Tibial artery (tissue), 4 donors: ENCODE measurements at places on chromosomes 5 and 9.

DNA sequence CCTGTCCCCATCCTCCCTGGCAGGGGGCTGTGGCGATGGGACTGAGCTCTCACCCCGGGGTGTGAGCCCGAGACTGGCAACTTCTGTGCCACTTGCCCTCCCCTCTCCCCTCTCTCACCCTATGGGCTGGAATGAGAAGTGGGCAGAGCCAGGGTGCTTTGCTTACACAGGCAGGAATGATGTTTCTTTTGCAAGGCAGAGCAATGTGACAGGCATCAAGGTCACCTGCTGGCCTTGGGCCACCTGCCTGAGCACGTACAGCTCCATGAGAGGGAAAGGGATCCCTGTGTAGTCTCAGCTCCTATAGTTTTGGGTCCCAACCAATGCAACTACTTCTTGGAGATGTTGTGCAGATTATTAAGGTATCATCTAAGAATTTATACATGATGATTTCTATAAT lies 252.8 kb upstream of the DAP start:
- no peak for DNase-seq

DNA sequence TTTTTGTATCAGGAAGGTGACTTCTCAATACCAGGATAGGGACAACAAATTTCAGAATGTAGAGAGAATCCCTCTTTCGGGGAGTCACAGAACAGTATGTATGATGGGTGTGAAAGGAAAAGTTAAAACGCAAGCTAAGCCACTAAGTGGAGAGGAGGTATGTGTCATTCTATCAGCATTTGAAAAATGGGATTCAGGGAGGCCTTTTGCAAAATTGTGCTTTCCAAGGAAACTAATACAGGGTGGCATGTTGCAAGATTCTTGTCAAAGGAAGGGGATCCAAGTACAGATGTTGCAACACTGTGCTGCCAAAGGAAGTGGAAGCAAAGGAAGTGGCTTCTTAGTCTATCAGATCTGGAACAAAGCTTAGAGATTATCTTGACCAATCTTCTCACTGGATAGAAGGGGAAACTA lies 12.6 kb upstream of the TNIP1 start:
- DNase-seq = peak; percentile 78

- DNase-seq = no peak
Measured at GRCh38 chr5:79842006-79842881, 148.8 kb downstream of the MTX3 start.

GRCh38 chr9:18605766-18606180 lies 131.8 kb downstream of the ADAMTSL1 start:
- peak; percentile 67 for DNase-seq

- DNase-seq = no peak
Measured at GRCh38 chr9:131477367-131477766, 25.4 kb upstream of the POMT1 start.

GRCh38 chr5:174381241-174381640 lies 335.7 kb downstream of the NSG2 start:
- no peak for DNase-seq

DNA sequence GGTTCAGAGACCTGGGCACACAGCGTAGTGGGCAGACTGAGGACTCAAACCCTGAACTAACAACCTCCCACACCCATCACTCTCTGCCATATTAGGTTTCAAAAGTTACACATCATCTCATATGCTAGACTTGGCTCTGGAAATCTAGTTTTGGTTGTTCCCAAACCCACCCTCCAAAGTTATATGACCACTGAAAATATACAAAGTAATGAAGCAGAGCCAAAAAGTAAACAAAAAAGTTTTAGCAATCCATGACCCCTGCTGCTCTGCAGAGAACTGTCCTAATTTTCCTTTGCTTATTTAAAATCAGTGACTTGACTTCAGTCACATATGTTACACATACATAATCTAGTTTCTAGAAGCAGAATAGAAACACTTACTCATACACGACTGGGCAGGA lies 155.6 kb upstream of the TAS2R1 start:
- no peak for DNase-seq

DNA sequence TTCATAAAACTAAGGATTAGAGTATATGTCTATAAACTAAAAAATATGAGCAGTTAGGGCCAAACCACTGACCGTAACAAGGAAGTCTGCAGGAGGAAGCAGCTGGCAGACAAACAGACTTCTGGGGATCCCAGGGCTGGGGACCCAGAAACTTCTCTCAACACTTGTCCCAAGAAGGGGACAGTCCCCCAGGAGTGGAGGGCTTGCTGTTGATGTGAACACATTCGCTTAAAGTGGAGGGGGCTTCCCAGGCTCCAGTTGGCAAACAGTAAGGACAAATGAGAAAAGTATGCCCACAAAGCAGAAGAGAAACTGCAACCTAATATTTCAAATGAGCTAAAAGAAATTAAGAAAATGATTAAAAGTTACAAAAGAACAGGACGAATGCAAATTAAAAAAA lies 83.7 kb downstream of the PDE8B start:
- DNase-seq = no peak

- no peak for DNase-seq
Measured at GRCh38 chr9:89536600-89536999, 38.7 kb upstream of the SEMA4D start.

DNA sequence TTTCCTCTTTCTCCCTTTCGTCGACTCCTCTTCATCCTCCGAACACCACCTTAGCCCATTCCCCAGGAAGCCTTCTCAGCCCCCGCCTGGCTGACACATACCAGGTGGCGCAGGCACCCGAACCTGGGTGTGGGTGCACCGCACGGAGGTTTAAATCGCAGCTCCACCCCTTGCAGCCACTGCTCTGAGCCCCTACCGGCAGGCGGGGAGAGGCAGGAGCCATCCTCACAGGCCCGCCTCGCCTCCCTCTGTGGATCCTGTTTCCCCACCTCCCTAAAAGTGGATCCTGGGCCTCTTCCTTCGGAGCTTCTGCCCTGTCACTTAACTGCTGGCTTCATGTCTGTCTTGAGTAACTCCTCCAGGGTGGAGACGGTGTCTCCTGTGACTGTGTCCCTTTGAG lies 110.7 kb downstream of the OLFM1 start:
- no peak for DNase-seq

GRCh38 chr5:57718155-57718554 lies 235.5 kb upstream of the ACTBL2 start:
- DNase-seq = no peak

DNA sequence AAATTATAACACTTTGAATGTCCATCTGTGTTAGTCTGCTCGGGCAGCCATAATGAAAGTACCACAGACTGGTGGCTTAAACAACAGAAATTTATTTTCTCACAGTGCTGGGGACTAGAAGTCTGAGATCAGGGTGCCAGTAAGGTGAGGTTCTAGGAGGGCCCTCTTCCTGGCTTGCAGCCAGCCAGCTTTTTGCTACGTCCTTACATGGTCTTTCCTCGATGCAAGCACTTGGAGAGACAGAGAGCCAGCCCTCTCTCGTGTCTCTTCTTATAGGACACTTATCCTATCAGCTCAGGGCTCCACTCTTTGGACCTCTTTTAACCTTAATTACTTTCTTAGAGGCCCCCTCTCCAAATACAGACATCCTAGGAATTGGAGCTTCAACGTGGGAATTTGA lies 351.8 kb downstream of the SPOCK1 start:
- DNase-seq = no peak

DNA sequence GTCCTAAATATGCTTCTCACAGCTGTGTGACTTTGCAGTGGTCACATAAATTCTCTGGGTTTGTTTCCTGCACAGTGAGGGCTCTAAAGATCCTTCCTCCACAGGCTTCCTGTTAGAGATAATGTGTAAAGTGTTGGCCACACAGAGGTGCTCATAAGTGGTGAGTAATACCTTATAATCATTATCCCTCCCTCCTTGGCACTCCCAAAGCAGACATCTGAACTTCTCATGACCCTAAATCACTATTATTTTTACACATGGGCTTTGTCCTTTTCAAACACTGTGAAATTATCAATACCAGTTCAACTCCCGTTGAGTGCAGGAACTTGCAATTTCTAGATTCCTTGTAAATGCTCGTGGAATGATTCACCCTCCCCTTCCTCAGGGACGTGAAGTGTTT lies 100.2 kb downstream of the BRINP1 start:
- DNase-seq = no peak

- DNase-seq = peak; percentile 32
Measured at GRCh38 chr5:73796164-73797131, 170.5 kb downstream of the ARHGEF28 start.

- no peak for DNase-seq
Measured at GRCh38 chr9:93354451-93354850, 97.0 kb upstream of the FAM120A start.

DNA sequence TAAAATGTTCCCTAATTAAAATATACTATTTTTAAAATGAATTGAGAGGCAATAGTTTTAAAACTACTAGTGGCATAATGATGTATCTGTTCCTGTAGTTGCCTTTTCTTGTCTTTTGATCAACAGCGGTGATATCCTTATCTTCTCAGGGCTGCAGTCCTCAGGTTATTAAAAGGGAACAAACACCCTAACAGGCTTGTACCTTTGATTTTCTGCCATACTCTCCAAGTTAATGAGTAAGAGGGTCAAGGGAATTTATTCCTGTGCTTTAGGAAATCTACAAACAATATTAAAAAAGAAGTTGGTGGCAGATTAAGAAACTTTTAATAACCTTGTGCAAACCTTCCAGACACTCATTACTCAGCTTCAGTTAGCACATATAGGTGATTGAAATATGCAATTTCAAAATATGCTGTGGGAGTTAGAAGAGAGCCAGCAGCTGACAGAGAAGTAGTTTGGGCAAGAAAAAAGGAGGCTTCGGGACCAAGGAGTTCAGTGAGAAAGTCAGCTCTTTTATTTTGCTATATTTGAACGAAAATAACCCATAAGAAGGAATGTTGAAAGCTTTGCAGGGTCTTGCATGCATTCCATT lies 81.0 kb upstream of the TLE4 start:
- DNase-seq = no peak

DNA sequence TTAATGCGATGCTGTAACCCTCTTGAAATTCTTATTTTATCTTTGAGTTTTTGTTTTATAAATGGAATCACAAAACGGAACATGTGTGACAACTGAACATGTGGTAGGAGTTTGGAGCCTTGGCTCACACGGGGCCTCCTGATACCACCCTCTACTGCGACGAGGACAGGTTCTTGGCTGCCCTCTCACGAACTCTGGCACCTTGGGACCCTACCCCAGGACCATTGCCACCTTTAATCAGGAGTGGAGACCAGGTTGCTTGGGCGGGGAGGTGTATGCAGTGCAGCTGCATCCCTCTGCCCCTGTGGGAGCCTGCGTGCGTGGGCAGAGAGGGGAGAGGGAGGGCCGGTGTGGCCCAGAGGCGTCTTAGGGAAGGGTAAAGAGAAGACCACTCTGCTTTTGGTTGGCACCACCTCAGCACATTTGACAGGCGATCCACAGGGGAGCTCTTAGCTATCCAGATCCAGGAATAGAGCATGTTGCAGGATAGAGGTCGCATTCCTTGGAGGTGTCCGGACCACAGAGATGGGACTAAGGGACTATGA lies 753.9 kb upstream of the PTPRD start:
- DNase-seq = no peak

DNA sequence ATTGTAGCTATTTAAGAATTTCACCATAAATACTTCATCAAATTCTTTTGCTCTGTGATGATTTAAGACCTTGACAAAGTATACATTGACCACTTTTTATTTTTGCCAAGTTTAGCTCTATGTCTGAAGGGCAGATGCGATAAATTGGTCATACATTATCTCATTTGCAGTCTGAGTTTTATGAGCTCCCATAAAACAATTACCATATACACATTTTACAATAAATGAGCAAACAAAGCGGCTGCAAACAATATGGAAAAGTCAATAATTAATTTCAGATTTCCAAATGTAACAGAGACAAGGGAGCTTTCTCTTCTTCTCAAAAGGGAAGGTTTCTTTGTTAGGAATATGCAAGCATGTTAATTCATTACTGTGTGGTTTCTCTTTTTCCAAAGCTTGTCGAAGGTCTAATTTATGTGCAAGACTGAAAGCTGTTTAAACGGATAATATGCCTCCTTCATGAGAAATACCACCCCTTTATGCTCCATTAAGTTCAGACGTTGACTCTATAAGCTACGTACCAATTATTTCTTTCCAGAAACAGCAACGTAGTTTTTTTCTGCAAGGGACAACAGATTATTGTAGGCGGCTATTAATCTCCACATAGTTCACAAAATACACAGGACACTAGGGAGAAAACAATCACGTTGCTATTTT lies 7.0 kb upstream of the IZUMO3 start:
- DNase-seq = no peak

DNA sequence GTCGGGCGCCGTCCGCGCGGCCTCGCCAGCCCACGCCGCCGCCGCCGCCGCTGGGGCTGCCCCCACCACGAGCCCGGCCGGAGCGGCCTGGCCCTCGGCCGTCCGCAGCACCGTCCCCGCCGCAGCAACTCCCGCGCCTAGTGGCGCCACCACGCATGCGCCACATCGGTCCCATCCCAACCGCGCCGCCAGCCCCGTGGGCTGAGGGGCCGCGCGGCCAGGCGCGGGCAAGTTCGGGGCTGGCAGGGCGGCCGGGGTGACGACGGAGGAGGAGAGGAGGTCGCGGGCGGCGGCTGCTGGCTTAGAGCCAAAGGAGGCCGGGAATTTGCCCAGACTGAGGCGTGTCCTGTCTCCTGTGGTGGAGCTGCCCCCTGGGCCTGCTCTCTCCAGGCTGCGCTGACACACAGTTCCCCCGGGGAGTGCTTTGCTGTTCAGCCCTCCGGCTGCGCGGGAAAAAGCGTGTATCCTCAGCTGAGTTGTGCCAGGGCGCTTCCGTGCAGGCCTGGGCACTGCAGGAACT lies at the start of gene TUSC1:
TSS of gene TUSC1 (minus strand) at position 298 of the 520 bp plus-strand sequence. CDS start at position 166, 132 bp downstream.
- peak; percentile 94 for DNase-seq

- no peak for DNase-seq
Measured at GRCh38 chr5:178612299-178612698, 14.6 kb downstream of the CLK4 start.

GRCh38 chr5:111707630-111708164 lies 49.3 kb downstream of the NREP start:
- DNase-seq = no peak

DNA sequence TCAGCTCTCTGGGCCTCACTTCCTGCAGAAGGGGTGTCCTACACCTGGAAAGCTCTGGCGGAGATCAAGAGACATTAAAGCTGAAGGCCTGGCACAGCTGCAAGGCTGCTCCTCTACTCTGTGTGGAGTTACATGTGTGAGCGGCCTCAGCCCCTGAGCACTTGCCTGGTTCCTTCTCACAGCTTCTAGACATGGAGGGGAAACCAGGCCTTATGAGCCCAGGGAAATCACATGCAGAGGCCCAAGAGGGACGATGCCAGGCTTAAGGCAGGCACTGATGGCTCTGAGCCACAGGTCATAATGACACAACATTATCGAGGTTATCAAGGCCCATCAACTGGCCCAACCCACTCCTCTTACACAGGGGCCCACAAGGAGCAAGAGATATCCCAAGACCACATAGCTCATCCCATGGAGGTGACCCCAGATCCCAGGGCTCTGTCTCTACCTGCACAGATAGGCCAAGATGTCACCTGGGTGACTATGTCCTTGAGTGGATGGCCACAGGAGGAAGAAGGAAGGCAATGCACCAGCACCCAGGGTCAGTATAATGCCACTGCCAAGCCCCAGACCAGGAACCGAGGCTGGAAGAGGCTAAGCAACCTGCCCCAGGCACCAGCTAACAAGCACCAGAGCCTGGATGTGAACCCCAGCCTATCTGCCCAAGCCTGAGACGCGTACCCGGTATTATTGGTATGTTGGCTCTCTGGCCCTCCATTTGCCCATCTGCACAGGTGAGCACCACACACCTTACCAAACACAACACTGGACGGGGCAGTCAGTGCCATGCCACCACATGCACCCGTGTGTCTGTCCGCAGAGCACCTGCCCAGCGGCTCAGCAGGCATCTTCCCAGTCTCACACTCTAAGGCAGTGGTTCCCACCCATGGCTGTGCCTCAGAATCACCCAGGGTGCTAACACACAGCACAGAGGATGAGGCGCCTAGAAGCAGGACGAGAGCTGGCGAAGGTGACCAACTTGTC lies 143.3 kb downstream of the GABBR2 start:
- no peak for DNase-seq

- DNase-seq = no peak
Measured at GRCh38 chr9:92961627-92962302, 14.4 kb downstream of the FGD3 start.
